ENCODE measurements at places on chromosomes 1 and 21.
A peak's percentile ranks its signal among the peaks of the same experiment; 100 is the strongest.

GRCh38 chr1:11790101-11790879, 15.5 kb downstream of the MTHFR start:
- no peak for DNase-seq

- no peak for DNase-seq
Observed at GRCh38 chr1:211885747-211886522, 55.4 kb upstream of the LPGAT1 start.

GRCh38 chr1:160580221-160580812, 1.0 kb upstream of the CD84 start:
- no peak for DNase-seq

DNA sequence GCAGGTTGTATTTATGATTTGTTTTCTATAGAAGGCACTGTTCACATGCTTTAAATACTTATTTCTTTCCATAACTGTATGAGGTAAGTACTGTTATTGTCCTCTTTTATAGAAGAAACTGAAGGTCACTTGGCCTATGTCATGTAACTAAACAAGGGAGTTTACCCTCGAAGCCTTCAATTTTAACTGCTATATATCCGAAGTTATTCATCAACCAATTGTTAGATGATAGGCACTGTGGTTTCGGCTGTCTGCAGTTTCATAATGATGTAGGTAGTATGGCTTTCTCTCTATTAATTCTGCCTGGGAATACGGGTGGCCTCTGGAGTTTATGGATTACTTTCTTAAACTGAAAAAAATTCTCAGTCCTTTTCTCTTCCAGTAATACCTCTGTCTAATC, 413.3 kb upstream of the ADGRL2 start:
- DNase-seq = peak; percentile 23

DNA sequence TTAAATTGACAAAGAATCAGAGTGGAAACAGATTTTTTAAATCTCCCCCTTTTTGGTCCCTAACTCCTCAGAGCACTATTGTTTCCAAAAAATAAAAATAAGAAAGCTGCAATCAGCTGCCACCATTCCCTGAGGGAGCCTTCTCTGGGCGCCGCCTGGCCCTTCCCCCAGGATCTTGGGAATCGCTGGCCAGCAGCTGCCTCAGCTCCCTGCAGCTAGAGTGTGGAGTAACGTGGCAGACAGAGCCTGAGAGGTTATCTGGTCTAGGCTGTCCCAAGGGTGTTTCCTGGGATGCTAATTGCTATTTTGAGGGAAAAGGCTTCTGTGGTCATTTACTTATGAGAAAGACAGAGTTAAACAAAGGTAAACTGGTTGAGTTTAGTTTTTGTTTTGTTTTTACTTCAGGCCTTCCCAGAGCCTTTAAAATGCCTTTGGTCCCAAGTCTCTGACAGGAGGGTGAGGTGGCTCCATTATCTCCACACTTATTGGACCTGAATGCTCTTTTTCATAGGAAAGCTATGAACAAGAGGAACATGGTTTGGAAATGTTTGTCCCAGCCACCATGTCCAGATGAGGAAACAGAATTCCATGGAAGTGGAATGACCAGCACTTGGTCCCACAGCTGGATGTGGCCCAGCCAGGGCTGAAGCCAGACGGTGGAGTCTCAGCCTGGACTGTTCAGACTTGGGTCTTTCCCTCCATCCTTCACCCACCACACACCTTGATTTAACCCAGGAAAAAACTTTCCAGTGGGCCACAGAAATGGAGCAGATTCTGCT, 14.1 kb upstream of the KIAA1614 start:
- DNase-seq = no peak

DNA sequence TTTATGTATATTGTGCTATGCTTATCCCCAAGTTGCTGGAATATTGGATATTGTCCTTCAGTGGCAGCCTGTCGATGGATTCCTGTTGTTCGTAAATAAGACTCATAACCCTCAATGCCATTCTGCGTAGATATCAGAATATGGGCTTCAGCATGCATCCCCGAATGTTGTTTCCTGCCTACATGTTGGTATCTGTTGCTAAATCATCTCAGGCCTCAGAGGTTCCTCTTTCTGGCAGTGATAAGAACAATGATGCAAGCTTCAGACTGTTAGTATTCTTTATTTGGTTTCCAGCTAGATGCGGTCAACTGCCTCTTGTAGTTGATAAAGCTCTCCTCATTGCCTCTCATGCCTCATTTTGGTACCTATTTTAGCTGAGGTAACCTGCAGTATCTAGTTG, 2082.6 kb downstream of the MRPL39 start:
- no peak for DNase-seq

GRCh38 chr1:7372477-7373120, 398.5 kb upstream of the VAMP3 start:
- DNase-seq = no peak

DNA sequence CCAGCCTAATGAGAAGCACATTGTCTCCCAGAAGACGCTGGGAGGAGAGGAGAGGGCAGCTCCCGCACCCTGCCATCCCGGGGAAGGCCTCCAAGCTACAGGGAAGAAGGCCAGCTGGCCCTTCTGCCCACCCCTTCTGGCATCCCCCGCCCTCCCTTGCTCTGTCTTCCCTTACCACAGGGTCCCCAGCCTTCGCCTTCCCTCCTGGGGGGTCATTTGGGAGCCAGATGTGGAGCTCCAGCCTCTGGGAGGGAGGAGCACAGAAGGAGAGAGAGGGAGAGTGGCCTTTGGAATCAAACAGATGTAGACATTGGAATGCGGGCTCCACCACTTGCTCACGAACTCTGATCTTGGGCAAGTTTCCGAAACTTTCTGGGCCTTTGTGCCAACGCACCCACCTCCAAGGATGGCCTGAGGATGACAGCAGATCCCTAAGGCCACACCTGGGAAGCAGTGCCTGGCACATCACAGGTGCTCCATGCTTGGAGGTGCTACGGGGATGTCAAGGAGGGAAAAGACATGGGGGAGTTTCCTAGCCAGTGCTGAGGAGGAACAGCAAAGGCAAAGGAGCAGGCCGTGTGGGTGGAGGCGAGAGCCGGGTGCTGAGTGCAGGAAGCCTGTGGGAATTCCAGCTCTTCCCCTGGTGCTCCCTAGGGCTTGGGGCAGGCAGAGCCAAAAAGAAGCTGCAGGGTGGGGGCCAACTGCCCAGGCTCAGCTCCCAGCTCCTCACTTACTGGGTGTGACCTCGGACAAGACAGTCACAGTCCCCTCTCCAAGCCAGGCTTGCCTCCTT, 23.1 kb upstream of the RSPO1 start:
- DNase-seq = no peak

GRCh38 chr1:59484096-59484495, 187.2 kb downstream of the FGGY start:
- DNase-seq = no peak
